ENCODE measurements at places on chromosomes 1 and 21. TPM values are rescaled to one million over a fixed set of nuclear protein-coding genes. Genes with fewer than 3 reads are reported as not detected.

- DNase-seq: no peak
Measured at GRCh38 chr1:68372487-68372886, 77.3 kb downstream of the RPE65 start.

- no peak for DNase-seq
Measured at GRCh38 chr1:85179522-85179921, 21.3 kb downstream of the SYDE2 start.

GRCh38 chr1:8303141-8303540 lies 14.8 kb upstream of the SLC45A1 start:
- DNase-seq: no peak

GRCh38 chr1:153246018-153246417 lies 13.5 kb upstream of the LORICRIN start:
- no peak for DNase-seq

DNA sequence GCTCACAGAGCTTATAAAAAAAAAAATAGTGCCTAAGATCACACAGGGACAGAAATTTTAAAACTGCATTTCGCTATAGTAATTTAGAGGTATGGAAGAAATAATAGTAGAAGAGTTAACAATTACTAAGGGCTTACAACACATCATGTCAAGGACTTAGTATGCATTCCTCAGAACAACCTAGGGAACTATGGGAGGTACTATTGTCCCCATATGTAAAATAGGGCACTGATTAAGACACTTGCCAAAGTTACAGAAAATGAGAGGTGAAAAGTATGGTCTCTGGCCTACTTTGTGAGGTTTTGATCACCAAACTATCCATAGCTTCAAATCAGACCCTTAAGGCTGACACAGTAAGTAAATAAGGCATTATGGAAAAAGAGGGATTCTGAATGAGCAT lies 4.7 kb downstream of the FRRS1 start:
- no peak for DNase-seq

GRCh38 chr1:236518322-236518721 lies 5.5 kb upstream of the LGALS8 start:
- DNase-seq: no peak

DNA sequence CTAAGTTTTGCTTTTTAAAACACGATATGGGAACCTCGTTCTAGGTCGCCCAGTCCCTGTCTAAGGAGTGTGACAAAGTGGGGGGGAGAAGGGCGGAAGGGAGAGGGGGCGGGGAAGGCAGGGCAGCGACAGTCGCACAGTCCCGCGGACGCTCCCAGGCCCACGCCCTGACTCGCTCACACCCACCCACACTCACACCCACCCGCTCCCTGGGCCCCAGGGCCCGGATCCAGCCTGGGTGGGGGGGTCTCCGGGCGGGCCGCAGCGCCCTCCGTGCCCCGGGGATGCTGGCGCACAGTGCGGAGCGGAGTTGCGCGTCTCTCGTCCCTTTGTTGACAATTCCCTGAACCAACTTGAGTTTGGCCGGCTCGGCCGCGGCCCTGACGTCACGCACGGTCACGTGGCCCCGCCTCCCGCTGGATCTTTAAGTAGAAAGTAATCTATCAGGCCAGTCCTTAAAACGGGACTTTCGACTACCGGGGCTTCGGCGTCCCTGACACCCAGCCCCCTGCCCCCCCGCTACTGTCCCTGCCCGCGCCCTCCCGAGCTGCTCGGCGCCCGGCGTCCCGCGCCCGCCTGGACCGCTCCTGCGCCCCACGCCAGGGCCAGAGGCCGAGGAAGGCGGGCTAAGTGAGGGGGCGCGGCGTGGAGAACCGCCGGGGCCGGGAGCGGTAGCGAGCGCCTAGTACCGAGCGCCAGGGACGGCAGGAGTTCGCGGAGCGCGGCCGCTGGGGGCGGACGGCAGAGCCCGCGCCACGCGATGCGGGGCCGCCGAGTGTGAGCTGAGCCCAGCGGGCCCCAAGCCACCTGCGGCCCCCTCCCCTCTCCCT lies at the start of gene FOXD3:
Gene FOXD3, plus strand, starts transcription at position 454 of the 830 bp plus-strand sequence. CDS start 492 bp downstream, outside the sequence.
- DNase-seq: peak; percentile 71

GRCh38 chr1:183687546-183688304 lies 34.6 kb upstream of the APOBEC4 start:
- no peak for DNase-seq

- no peak for DNase-seq
Measured at GRCh38 chr1:50502147-50502546, 78.9 kb upstream of the DMRTA2 start.

- peak; percentile 23 for DNase-seq
Measured at GRCh38 chr21:44013380-44014088, 1.4 kb downstream of the TRAPPC10 start.

- no peak for DNase-seq
Measured at GRCh38 chr1:97893844-97894243, 27.0 kb downstream of the DPYD start.

DNA sequence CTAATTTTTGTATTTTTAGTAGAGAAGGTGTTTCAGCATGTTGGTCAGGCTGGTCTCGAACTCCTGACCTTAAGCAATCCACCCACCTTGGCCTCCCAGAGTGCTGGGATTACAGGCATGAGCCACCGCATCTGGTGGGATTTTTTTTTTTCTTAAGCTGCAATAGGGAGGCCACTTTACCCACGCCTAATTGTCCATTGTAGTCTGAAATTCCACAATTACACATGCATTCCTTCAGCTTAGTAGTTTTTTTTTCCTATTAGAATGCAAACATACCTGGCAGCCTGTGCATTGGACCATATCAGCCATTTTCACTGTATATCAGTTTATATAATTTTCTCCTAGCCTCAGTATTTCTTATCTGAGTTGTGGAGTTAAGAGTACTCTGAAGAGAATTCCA lies 186.8 kb downstream of the LMX1A start:
- DNase-seq: no peak

GRCh38 chr21:28615276-28615675 lies 377.4 kb downstream of the LTN1 start:
- DNase-seq: no peak

DNA sequence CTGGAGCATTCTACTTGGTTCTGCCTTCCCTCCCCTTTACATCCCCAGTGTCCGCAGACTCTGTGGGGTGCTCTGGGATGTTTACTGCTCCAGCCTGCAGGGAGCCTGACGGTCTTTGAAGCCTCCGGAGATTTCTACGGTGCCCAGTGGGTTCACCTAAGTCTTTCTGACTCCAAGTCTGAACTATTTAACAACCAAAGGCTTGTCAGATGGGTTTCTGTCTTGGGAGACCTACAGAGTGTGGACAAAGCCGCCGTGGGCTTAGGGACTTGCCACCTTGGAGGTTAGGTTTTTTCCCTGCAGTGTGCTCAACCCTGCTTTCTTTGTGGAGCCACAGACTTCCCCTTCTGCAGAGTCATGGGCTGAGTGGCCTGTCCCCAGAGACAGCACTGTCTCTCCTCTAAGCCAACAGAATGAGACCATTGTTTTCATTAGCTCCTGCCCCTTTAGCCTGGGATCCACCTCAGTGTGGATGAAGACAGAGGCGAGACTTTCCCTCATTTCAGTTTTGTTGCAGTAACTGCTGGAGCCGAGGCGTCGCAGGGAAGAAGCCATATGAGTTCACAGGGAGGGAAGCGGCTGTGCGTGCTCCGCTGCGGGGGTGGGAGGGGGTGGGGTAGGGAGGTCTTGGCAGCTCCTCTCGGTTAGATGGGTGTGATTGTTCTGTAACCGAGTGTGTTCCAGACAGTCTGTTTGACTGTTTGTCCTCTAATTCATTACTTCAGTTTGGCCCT lies 120.7 kb downstream of the CNIH3 start:
- DNase-seq: no peak

- DNase-seq: no peak
Measured at GRCh38 chr1:47181095-47181954, 8.5 kb downstream of the PDZK1IP1 start.

DNA sequence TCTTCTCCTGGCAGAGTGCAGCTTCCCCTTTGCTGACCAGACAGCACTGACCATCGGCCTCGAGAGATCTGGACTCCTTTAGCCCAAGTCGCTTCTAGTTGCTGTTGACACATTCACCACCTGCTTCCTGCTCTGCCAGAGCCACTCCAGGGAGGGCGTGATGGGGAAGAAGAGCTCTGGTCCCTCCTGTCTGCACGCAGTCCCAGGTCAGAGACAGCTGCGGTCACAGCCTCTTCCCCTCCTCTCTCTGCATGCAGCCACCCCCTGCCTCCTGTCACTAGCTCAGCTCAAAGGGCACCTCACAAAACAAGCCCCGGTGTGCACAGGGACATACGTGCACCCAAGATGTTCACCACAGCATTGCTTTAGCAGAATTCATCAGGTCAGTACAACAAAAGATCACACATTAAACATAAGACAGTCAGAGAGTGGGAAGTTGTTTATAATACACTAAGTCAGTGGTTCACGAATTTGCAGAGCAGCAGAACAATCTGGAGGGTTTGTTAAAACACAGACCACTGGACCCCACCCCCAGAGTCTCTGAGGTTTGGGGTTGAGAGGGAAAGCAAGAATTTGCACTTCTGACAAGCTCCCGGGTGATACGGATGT lies 132.9 kb downstream of the SYF2 start:
- DNase-seq: peak; percentile 23

GRCh38 chr1:119384591-119384990 lies 16.0 kb downstream of the HAO2 start:
- no peak for DNase-seq

DNA sequence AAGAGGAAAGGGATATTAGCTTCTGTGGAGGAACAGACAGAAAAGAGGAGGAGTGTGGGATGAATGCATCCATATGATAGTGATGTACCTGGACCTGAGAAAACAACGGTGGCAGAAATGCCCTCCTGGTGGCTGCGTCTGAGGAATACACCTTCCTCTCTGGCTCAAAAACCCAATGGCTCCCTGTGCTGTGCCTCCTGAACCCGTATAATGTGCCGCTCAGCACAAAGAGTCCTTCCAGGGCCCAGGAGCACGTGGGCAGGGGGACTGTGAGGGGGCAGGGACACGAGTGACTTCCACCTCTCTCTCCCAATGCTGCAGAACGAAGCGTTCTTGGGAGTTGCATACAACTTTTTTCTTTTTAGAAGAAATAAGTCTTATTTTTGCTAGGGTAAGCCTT lies 31.2 kb downstream of the IRF2BP2 start:
- no peak for DNase-seq

- no peak for DNase-seq
Measured at GRCh38 chr1:44225761-44226160, 12.5 kb downstream of the DMAP1 start.

GRCh38 chr1:179706339-179706941 lies 36.7 kb upstream of the FAM163A start:
- peak; percentile 49 for DNase-seq

The MX2 gene
- 4.2 TPM for total RNA-seq

The TENT5C gene
- 30.8 TPM for total RNA-seq

The UBASH3A gene
- total RNA-seq: not detected

The LAMB3 gene
- 147 TPM for total RNA-seq

The SPATA45 gene
- total RNA-seq: not detected

The LYPD8 gene
- 719 TPM for total RNA-seq

The CD1D gene
- total RNA-seq: 5.9 TPM

Measured in transverse colon (tissue), 4 donors.